ENCODE measurements at places on chromosomes 13 and 19. TPM values are rescaled to one million over a fixed set of nuclear protein-coding genes. Genes with fewer than 3 reads are reported as not detected.

GSX1 gene
- total RNA-seq = not detected

SWSAP1 gene
- 3.2 TPM for total RNA-seq

- peaks cover 28% of the 10 kb centered on the region for H3K4me1 ChIP-seq
- no peak for DNase-seq
- H3K36me3 ChIP-seq = no peaks in the 10 kb centered on the region
- no peak overlapping the region for H3K4me3 ChIP-seq
- H3K27me3 ChIP-seq = no peaks in the 10 kb centered on the region
These were observed 42.0 kb downstream of the KLF2 start for GRCh38 chr19:16366433-16367260.

CGB7 gene
- 0.43 TPM for total RNA-seq

DNA sequence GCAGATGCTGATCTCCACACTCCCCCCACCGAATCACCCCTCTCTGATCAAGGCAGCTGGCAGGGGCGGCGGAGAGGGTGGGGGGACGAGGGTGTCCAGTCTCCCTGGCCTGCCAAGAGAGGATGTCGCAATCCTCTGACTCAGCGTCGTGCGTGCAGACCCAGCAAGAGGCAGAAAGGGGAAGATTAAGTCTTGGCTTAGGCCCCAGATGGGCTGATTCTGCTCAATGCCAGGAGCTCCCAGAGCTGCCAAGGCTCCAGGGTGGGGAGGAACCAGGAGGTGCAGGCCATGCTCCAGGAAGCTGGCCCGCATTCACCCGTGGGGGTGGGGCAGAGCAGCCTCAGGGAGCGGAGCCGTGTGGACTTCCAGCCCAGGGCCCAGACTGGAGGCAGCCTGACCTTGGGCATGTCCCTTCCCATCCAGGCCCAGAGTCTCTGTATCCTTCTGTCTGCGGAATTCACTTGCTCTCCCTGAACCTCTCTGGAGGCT is 6.6 kb upstream of the BCL3 start:
- peak overlapping the region; percentile 87 for H3K27ac ChIP-seq
- no peak overlapping the region for H3K4me3 ChIP-seq
- H3K27me3 ChIP-seq = no peaks in the 10 kb centered on the region
- H3K36me3 ChIP-seq = no peaks in the 10 kb centered on the region
- DNase-seq = peak; percentile 98

LYPD3 gene
- 0.75 TPM for total RNA-seq

DNA sequence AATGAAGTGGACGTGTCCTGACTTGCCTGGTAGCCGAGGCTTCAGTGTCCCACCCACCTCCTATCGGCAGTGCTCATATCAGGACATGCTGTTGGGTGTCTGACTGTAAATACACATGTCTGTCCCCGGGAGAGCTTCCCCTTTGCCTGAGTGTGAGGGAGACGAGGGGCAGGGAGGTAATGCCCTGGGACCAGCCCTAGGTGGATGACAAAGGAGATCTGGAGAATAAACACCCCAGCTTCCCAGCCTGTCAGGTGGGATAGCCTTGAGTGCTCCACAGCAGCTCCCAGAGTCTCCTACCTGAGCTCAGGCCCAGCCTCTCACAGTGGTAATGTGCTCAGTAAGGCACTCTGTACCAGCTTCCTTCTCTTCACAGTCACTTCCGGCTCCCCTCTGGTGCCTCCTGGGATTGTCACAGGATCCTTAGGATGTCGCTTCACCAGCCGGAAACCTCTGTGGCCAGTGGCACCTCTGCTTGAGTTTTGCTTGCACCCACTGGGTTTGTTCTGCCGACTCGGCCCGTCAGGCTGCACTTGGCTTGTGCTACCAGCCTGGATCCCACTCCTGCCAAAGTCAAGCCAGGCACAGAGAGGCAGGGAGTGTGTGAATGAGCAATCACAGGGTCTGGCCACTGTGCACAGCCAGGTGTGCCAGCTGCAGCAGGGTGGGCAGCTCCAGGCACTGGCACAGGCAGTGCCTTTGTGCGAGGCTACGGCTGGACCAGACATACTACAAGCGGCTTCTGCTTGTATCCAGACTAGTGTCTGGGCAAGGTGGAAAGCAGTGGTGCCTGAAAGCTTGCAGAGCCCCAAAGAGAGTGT is 54.4 kb upstream of the RGCC start:
- H3K36me3 ChIP-seq = no peaks in the 10 kb centered on the region
- no peaks in the 10 kb centered on the region for H3K4me1 ChIP-seq
- no peaks in the 10 kb centered on the region for H3K27me3 ChIP-seq

DNA sequence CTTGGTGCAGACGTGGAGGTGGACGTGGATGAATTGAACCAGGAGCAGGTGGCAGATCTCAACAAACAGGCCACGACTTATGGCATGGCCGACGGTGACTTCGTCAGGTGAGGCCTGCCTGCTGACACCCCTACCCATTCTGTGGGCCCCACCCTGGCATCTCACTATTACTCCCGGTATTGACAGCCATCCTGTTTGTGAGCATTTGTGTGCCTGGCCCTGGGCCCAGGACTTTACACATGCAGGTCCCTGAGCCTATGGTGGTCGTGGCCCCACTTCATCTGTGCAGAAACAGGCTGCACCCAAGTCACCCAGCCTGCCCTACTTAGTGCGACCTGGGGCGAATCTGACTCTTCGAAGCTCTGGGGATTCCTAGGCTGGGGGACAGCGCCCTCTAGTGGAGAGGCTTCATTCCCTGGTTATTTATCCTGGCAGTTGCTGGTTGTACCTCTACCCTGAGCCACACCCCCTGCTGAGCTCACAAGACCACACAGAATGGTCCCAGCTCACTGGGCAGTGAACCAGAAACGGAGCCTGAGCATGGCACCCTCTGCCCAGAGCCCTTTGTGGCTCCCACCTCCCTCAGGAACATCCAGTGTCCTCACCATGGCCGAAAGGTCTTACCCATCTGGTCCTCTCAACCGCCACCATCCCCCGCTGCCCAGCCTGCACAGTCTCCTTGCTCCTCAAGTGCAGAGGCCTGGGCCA is 16.9 kb downstream of the ZNF296 start:
- H3K36me3 ChIP-seq = peaks cover 100% of the 10 kb centered on the region
- peak; percentile 77 for DNase-seq
- H3K27ac ChIP-seq = no peak overlapping the region
- no peak overlapping the region for H3K4me3 ChIP-seq

Measured in upper lobe of right lung (tissue), 1 donor.